ENCODE measurements at places on chromosomes 5 and 9.

GRCh38 chr9:135622415-135623020, 16.8 kb downstream of the GLT6D1 start:
- no peak for DNase-seq

GRCh38 chr9:31183866-31184265, 1200.6 kb upstream of the ACO1 start:
- no peak for DNase-seq

GRCh38 chr5:45793638-45794532, 97.7 kb upstream of the HCN1 start:
- DNase-seq: no peak

GRCh38 chr5:56039985-56040384, 45.2 kb upstream of the IL6ST start:
- no peak for DNase-seq

DNA sequence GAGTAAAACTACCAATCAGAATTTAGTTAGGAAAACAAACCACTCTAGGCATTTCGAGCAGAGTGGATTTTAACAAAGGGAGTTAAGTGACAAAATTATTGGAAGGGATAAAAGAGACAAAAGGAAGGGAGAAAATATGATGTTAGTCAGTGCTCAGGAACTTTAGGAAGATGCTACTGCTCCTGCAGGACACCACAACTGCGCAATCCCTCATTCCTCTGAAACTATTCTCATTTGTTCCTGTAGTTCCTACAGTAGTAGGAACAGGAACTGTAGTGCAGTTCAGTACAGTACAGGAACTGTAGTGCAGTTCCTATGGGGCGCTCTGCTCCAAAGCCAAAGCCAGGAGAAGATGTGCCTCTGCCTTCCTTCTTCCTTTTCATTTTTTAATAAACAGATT, 29.9 kb upstream of the MEGF10 start:
- no peak for DNase-seq

DNA sequence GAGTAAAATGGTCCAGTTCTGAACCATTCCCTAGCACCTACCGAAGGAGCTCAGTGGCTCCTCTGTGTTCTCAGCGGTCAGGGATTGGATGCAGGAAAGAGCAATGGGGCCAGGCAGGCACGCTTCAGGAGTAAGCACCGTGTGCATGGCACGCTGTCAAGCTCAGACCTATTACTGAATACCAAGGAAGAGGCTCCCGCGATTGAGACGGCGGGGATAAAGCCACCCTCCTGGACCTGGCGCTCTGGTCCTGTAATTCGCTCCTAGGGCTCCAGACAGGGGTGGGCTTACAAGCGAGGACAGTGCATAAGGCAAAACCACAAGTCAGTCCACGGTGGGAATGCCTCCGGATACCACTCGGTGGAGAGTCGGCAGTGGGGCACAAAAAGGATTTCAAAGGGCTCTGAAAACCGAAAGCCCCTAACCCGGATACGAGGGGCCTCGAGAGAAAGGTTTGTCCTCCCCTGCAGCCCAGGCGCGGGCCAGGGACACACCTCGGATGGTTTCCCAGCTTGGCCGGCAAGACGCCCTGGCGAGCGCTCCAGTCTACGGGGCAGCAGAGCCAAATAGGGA, 988 bp downstream of the OXCT1 start:
- DNase-seq: no peak

- no peak for DNase-seq
Measured at GRCh38 chr5:60267907-60268306, 374.4 kb upstream of the PDE4D start.

DNA sequence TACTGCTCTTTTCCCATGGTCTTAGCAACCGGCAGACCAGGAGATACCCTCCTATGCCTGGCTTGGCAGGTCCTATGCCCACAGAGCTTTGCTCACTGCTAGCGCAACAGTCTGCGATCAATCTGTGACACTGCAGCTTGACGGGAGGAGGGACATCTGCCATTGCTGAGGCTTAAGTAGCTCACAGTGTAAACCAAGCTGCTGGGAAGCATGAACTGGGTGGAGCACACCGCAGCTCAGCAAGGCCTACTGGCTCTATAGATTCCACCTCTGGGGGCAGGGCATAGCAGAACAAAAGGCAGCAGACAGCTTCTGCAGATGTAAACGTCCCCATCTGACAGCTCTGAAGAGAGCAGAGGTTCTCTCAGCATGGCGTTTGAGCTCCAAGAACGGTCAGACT, 40.4 kb downstream of the MCTP1 start:
- DNase-seq: no peak

GRCh38 chr5:85182344-85182743, 797.7 kb upstream of the EDIL3 start:
- DNase-seq: no peak

- no peak for DNase-seq
Measured at GRCh38 chr5:105030153-105030552, 1467.6 kb upstream of the NUDT12 start.
